ENCODE measurements at places on chromosomes 2 and 18. TPM values are rescaled to one million over a fixed set of nuclear protein-coding genes. Genes with fewer than 3 reads are reported as not detected.

Gene SLC16A14
- total RNA-seq = 0.58 TPM

Gene ST8SIA3
- total RNA-seq = not detected

Gene RMDN2
- 6.3 TPM for total RNA-seq

Gene TUBB6
- total RNA-seq = 1,374 TPM

Gene TWIST2
- 13.4 TPM for total RNA-seq

Gene VIL1
- under 0.01 TPM for total RNA-seq

Gene COL3A1
- 1,261 TPM for total RNA-seq

Gene CD207
- total RNA-seq = not detected

Gene ABCB11
- not detected for total RNA-seq

Gene SRD5A2
- total RNA-seq = not detected

Gene ZNF804A
- under 0.01 TPM for total RNA-seq

Gene EPAS1
- total RNA-seq = 56.9 TPM

Gene RESP18
- total RNA-seq = not detected

Gene DPYSL5
- not detected for total RNA-seq
